ENCODE measurements at places on chromosomes 13 and 19.

DNA sequence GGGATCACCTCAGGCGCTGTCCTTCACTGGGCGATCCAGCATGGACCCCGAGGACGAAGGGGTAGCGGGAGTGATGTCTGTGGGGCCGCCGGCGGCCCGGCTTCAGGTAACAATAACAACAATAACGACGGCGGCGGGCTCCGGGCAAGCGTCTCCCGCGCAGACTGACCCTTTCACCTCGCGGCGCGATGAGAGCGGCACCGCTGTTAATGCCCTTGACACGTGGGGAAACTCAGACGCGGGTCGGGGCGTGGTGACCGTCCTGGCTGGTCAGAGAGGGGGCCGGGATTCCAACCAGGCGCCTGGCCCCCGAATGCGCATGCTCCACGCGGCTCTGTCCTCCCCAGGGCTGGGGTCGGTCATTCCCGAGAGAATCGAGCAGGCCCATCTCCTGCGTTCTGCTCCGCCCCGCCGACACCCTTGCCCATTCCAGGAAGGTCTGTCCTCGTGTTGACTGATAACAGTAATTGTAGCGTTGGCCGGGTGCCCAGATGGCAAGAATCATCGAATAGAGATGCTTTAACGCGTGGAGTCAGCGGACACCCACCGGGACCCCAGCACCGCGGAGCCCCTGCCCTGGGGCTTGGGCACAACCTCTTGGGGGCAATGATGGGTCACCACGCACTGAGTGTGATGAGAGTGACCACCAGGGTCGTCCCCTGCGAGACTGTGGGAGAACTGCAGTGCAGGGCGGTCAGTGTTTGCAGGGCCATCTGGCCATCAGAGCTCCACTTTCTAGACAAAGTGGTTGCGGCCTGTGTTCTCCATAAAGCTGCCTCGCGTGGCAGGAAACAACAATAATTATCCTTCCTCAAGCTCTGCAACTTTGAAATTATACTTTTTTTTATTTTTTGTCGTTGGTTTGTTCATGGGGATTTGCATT lies 528 bp downstream of the ZNF8 start:
- peak; percentile 52 for DNase-seq

DNA sequence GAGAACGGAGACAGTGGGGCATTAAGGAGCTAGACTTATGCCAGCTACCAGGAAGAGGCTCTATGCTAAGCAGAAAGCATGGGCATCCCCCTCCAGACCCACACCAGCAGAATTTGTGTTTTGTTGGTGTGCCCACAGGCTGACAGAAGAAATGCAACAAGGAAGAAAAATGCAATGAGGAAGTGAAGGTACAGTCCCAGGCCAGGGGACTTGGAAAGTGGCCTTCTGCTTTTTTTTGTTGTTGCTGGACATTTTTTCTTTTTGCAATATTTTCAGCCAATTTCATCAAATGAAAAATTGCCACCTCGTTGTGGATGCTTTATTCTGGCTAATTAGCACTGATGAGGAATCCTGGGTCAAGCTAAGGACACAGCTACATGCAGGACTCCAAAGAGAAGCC lies 167.7 kb downstream of the TSHZ3 start:
- DNase-seq: no peak

- no peak for DNase-seq
These were observed at the start of gene GPR183 for GRCh38 chr13:99307247-99307646. Gene GPR183, minus strand, starts transcription at chr13:99307399. Its CDS starts 11,254 bp downstream, at chr13:99296145.

DNA sequence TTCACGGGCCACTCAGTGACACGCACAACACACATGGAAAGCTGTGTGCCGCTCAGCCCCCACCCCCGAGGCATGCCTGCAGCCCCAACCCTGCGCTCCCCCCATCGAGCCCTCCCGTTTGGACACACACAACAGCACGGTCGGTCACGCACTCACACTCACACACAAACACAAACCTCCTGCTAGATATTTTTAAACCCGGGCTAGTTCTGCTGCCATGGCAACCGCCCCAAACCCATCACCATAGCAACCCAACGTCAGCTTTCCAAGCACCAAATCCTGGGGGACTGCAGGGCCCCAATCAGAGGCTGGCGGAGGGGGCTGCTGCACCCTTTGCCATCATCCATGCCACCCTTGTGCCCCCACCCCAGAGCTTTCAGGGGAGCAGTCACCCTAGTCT lies 2.5 kb upstream of the NOVA2 start:
- DNase-seq: no peak

DNA sequence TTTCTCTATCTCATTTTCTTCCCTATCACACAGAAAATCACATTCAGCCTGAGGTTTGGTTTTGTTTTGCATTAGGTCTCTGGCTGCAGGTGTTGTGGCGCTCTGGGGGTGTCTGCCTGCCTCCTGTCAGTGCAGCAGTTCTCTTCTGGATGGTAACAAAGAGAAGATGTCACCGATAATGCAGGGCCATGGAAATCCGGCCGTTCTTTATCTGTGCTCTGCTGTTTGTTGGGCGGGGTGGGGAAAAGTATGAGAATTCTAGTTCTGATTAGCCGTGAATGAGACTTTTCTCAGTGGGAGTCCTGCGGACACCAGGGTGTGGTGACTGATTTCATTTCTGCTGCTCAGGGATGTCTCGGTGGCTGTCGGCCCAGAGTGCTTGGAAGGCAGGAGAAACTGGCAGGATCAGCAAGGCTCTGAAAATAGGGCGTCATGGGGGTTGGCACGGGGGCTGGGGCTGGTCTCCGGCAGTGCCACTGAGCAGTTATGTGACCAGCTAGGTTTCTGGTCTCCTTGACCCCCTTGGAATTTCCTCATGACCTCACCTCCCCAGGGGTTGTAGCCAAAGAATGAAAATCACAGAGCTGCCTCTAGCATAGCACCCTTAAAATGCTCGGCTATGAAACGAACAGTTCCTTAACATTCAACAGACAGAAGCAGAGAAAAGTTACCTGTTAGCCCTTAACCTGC lies 5.0 kb downstream of the RNF113B start:
- DNase-seq: no peak

DNA sequence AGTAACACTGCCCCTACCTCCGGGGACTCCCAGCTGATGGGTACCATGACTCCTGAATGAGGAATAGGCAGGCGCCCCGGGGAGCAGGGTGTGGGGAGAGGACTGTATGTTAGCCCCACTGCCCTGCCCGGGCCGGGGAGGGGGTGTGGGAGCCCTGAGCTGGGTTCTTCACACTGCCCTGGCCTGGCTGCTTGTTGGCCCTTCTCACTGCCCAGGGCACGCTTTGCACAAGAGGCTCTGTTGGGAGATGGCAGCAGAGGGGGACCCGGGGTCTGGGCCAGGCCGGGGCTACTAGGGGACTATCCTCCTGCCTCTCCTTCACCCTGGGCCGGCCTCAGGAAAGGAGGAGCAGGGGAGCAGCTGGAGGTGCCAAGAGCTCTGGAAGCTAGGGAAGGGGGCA lies 19.3 kb upstream of the KCTD15 start:
- DNase-seq: no peak

DNA sequence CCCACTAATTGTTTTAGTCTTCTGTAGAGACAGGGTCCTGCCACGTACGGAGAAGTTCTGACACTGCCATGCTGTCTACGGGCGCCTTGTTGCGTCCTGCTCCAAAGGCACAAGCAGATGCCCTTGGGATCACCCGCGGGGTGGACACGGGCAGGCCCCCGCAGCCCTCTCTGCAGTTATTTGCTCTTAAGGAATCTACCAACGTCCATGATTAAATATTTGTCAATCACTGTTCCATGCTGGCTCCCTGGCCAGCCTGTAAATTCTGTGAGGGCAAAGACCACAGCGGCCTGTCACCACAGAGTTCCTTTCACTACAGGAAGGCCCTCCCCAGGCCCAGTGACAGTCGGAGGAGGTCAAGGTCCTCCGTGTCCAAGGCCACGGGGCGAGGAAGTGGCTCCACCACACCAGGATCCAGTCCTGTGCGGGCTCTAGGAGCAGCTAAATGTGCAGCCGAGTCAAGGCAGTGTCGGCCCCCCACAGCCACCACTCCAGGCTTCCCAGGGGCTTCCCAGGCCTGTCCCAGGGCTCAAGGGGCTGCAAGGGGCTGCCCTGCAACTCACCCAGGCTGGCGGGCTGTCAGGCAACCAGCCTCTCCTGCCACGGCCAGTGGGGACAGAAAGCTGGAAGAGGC lies 2.1 kb downstream of the RNF126 start:
- DNase-seq: peak; percentile 30

DNA sequence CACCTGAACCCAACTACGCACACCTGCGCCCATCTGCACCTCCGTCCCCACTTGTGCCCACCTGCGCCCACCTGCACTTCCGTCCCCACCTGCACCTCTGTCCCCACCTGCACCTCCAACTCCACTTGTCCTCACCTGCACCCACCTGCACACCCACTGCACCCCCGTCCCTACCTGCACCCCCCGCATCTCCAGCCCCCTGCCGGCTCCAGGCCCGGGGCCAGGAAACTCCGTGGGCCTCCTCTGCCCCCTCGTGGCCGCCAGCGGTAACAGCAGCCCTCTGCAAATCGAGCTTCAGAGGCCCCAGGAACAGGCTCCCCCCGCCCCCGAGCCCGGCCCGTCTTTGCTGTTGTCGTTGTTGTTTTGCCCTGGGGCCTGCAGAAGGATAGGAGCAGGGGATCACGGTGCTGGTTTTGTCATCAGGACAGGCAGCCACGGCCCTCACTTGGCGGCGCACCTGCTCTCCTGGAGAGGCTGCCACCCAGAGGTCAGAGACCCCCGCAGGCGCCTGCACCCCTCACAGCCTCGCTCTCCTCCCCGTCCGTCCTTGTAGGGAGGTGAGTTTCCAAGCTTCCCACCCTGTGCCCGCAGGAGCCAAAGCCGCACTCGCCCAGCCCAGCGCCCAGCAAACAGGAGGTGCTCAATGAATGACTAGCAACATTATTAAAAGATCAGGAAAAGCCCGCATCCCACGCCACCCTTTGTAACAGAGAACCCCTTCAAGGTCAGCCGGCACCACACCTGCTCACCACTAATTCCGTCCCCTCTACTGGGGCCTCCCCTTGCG lies 65.4 kb downstream of the GNG7 start:
- peak; percentile 84 for DNase-seq

DNA sequence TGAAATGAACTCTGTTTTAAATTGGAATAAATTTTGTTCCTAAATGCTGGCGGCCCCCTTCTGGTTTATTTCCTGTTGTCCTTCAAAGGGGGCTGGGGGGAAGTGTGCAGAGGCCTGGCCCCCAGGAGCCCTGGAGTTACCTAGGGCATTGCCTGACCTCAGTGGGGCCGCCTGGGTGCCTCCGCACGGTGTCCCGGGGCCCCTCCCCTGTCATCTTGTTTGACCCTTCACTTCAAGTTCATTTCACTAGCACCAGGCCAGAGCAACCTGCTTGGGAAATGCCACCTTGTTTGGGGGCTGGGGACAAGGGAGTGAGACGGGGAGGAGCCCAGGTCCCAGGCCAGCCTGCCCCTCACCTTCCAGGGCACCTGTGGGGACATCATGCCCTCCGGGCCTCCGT lies 11.9 kb upstream of the GNA15 start:
- no peak for DNase-seq

- no peak for DNase-seq
These were observed 16.1 kb upstream of the UPF1 start for GRCh38 chr19:18815673-18816072.

DNA sequence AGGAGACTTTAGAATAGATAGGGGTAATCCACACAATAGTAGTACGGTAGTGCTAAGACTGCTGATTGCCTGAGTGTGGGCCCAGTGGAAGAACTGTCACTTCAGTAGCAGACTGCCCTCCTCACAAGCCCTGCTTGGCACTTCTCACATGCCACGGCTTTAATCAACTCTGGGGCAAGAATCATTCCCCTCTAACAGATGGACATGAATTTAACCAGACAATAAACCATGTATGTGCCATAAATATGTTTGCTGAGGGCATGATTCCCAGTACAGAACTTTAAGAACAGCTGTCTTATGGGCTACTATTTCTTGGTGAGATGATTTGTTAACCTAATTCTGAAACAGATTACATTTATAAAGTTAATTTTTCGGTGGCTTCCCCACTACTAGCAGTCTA lies 22.0 kb downstream of the DPY19L3 start:
- no peak for DNase-seq

DNA sequence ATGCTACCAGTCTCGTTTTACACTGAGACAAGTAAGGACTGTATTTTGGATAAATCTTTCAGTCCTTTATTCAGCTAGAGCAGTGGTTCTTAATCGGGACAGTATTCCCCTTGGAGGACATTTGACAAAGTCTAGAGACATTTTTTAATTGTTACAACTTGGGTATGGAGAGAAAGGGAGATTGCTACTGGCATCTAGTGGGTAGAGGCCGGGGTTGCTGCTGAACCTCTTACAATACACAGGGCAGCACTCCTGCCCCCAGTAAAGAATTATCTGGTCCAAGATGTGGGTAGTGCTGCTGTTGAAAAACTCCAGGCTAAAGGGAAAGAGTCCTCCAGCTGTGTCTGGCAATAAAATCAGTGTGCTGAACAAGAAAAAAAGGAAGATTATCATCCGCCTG lies 334.8 kb downstream of the SLC7A1 start:
- DNase-seq: no peak

DNA sequence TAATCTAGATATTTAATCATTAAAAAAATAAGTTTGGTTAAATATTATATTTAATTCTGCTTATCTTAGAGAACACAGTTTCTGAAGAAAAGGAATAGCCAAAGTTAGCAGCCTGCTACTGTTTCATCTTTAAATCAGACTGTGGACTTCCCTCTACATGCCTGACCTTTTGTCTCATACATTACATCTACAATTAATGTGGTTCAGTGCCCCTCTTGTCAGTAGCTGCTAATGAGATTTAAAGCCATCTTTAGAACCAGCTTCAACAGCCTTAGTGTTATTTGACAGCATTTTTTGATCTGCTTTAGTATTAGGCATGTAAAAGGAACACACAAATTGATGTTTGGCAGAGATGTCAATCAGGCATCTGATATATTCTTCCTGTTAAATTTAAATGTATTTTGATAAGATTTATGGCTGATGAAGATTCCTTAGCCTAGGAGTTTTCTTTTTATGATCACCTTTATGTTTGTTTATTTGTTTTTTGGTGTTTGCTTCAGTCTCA lies 1925.8 kb upstream of the PRR20A start:
- DNase-seq: no peak

DNA sequence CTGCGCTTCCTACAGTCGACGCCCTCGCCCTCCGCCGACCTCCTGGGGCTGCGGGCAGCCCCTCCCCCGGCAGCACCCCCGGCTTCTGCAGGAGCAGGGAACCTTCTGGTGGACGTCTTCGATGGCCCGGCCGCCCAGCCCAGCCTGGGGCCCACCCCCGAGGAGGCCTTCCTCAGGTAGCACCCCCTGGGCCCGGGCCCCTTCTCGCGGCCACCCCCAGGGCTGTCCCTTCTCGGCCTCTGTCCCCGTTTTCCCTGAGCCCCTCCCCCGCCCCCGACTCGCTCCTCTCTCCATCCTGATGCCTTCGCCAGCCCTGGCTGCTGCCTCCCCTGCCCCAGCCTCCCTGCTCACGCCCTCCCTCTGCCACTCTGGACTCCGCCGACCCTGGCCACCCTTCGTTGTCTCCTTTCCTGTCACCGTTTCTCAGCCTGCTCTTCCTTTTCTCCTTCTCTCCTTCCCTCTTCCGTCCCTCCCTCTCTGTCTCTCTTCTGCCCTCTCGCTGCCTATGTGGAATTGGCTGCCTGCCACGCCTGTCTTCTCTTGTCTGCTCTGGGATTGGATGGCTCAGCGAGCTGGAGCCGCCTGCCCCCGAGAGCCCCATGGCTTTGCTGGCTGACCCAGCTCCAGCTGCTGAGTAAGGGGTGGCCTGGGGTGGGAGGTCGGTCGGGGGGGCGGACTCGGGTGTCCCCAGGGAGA lies 11.0 kb downstream of the FUZ start:
- DNase-seq: no peak

GRCh38 chr13:76738616-76739015 lies 147.6 kb downstream of the KCTD12 start:
- DNase-seq: no peak

GRCh38 chr13:109480011-109480955 lies 306.1 kb downstream of the IRS2 start:
- no peak for DNase-seq

GRCh38 chr13:51614350-51614786 lies 30.1 kb downstream of the WDFY2 start:
- DNase-seq: peak; percentile 69

Measured in activated CD8-positive, alpha-beta T cell treated with anti-CD3 and anti-CD28 coated beads, Interleukin-2, amount 10 ng/mL, durations not matched to agents 7 days and 5 days (primary cell).